ENCODE measurements at places on chromosomes 12 and 14. TPM values are rescaled to one million over a fixed set of nuclear protein-coding genes. Genes with fewer than 3 reads are reported as not detected.

Gene ADAM21
- total RNA-seq: not detected

Gene MGST1
- 4.3 TPM for total RNA-seq

GRCh38 chr12:1978078-1978862 is 26.0 kb downstream of the DCP1B start:
- H3K36me3 ChIP-seq: no peaks in the 10 kb centered on the region
- H3K4me3 ChIP-seq: no peak overlapping the region
- no peak for DNase-seq
- H3K27me3 ChIP-seq: no peaks in the 10 kb centered on the region
- no peaks in the 10 kb centered on the region for H3K4me1 ChIP-seq

Gene TSPAN9
- total RNA-seq: 0.86 TPM

- no peak overlapping the region for H3K27ac ChIP-seq
- H3K36me3 ChIP-seq: no peaks in the 10 kb centered on the region
- no peak for DNase-seq
- H3K4me3 ChIP-seq: no peak overlapping the region
- H3K27me3 ChIP-seq: no peaks in the 10 kb centered on the region
- H3K4me1 ChIP-seq: no peaks in the 10 kb centered on the region
These were observed 155.4 kb upstream of the FAR2 start for GRCh38 chr12:28993720-28994119.

DNA sequence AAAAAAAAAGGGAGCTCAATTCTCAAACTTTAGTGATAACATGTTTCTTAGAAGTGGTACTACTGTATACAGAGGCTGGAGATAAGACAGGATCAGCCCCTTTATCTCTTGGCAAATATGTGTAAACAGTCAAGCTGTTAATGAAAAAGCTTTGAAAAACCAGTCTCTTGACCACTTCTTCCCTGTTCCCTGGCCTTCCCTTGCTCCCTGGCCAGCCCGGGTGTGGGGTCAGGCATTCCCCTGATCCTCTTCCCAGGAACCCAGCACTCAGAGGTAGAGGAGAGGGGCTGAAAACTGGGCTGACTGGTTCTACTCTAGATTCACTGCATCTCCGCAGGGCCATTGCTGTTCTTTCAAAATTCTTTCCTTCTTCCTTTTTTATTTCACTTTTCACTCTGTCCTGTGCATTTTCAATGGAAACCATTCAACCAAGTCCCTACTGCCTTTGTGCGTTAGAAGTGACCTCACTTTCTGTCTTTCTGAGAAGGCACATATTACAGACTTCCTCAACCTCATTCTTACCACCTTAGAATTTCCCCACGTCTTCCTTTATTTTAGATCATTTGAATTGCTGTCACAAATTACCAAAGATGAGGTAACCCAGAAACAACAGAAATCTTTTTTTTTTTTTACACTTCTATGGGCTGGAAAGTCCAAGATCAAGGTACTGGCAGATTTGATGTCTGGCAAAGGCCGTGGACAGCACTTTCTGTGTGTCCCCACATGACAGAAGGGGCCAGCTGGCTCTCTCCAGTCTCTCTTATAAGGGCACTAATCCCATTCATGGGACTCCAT is 5.7 kb downstream of the GNG2 start:
- no peak overlapping the region for H3K4me3 ChIP-seq
- peak; percentile 54 for DNase-seq
- no peaks in the 10 kb centered on the region for H3K27me3 ChIP-seq

Gene CAND1
- 118 TPM for total RNA-seq

- H3K27me3 ChIP-seq: no peaks in the 10 kb centered on the region
- H3K4me3 ChIP-seq: no peak overlapping the region
- no peaks in the 10 kb centered on the region for H3K36me3 ChIP-seq
- DNase-seq: no peak
- no peak overlapping the region for H3K27ac ChIP-seq
These were observed 50.6 kb downstream of the FOXA1 start for GRCh38 chr14:37544407-37544806.

Measured in natural killer cell (primary cell).